ENCODE measurements at places on chromosomes 12 and 14.

- no peak for DNase-seq
- no peak overlapping the region for H3K27ac ChIP-seq
- no peaks in the 10 kb centered on the region for H3K36me3 ChIP-seq
- no peak overlapping the region for H3K4me3 ChIP-seq
- H3K27me3 ChIP-seq = no peaks in the 10 kb centered on the region
- no peaks in the 10 kb centered on the region for H3K4me1 ChIP-seq
Observed at GRCh38 chr14:25197885-25198284, 147.9 kb upstream of the STXBP6 start.

DNA sequence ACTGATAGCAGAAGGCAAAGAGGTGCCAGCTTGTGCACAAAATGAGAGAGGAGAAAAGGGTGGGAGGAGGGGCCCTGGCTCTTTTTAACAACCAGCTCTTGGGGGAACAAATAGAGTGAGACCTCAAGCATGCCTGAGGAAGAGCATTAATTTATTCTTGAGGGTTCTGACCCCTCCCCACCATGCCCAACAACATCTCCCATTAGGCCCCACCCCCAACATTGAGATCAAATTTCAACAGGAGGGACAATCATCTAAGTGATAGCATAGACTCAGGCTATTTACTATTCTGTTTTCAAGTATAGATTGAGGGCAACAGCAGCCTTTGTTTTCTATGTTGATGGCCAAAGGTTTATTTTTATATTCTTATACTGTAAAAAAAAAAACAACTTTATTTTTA, 59.7 kb downstream of the FUT8 start:
- no peak for DNase-seq
- H3K4me1 ChIP-seq = peaks cover 25% of the 10 kb centered on the region
- no peak overlapping the region for H3K27ac ChIP-seq
- no peaks in the 10 kb centered on the region for H3K36me3 ChIP-seq
- no peak overlapping the region for H3K4me3 ChIP-seq
- peaks cover 2% of the 10 kb centered on the region for H3K27me3 ChIP-seq

DNA sequence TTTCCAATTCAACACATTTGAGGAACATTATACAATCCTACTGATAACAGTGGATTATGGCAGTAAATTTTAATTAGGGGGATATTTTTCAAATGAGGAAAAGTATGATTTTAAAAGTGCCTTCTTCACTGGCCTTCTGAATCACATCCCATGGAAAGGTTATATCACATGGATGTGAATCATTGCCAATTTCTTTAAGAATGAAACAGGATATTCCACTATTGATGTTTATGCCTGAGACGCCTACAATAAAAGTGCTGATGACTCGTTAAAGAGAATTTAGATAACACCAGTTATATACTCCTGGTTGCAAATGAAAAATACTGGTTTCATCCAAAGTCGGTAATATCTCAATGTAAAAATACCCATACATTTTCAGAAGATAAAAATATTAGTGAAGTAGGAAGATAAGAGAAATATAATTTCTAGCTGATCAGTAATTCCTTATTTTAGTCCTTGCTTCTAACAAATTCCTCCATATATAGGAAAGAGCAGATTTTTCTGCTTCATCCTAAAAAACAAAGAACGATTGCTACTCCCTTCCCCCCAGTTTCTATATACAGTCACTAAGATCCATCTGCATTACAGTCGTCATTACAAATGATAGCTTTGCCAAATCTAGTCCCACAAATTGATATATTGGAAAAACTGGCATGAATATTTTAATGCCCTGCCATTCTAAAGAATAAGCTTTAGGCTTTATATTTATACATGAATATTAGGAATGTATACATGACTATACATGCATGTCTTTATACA, 139.5 kb upstream of the SOX5 start:
- no peak for DNase-seq
- no peak overlapping the region for H3K27ac ChIP-seq
- H3K27me3 ChIP-seq = no peaks in the 10 kb centered on the region
- no peaks in the 10 kb centered on the region for H3K36me3 ChIP-seq

DNA sequence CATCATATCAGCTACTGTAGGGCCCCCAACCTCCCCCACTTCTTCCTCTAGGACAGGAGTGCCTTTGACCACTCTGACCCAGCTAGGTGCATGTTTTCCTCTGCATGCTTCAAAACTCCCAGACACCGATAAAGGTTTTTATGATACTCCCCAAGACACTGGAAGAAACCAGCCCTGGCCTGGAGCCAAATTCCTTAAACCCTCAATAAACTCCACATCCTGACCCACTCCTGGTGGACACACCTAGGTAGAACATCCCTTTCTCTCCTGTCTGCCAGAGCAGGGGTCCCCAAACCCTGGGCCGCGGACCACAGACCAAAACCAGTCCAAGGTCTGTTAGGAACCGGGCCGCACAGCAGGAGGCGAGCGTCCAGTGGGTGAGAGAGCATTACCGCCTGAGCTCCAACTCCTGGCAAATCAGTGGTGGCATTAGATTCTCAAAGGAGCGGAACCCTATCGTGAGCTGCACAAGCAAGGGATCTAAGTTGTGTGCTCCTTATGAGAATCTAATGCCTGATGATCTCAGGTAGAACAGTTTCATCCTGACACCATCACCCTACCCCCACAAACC, 49.6 kb downstream of the NT5DC3 start:
- no peak overlapping the region for H3K27ac ChIP-seq
- H3K4me1 ChIP-seq = no peaks in the 10 kb centered on the region
- no peaks in the 10 kb centered on the region for H3K27me3 ChIP-seq
- peaks cover 3% of the 10 kb centered on the region for H3K36me3 ChIP-seq

DNA sequence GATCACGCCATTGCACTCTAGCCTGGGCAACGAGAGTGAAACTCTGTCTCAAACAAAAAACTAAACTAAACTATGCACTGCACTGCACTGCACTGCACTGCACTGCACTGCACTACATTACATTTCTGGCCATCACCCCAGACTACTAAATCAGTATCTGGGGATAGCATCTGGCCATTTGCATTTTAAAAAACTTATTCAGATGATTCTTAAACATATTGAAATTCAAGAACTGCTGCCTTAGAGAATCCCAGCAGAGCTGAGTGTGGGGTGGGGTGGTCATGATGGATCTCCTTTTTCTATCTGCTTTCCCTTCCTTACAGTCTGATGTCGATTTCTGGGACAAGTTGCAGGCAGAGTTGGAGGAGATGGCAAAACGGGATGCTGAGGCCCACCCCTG, 13.6 kb downstream of the PEX5 start:
- H3K27me3 ChIP-seq = no peaks in the 10 kb centered on the region
- DNase-seq = no peak
- H3K27ac ChIP-seq = no peak overlapping the region
- peaks cover 46% of the 10 kb centered on the region for H3K36me3 ChIP-seq
- no peaks in the 10 kb centered on the region for H3K4me1 ChIP-seq

DNA sequence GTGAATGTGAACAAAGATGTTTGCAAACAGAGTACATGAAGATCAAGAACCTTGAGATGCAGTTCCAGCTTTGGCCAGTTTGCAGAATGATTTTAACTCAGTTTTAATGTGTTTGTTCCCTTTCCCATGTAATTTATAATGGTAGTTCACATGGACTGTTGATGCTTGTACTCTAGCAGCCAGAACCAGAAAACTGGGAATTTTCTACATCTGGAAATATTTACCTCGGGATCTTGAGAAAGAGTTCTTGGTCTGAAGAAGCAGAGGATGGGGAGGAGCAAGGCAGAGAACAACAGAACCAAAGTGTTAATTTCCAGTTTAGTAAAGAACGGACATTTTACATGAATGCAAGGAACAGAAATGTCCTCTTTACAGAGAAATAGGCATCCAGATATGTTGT, 37.0 kb upstream of the PMCH start:
- no peaks in the 10 kb centered on the region for H3K4me1 ChIP-seq
- no peak for DNase-seq
- peaks cover 3% of the 10 kb centered on the region for H3K27me3 ChIP-seq
- no peaks in the 10 kb centered on the region for H3K36me3 ChIP-seq

- DNase-seq = no peak
- H3K36me3 ChIP-seq = no peaks in the 10 kb centered on the region
- no peak overlapping the region for H3K4me3 ChIP-seq
- peaks cover 10% of the 10 kb centered on the region for H3K27me3 ChIP-seq
- no peak overlapping the region for H3K27ac ChIP-seq
- H3K4me1 ChIP-seq = no peaks in the 10 kb centered on the region
Observed at GRCh38 chr14:94116701-94117100, 6.2 kb downstream of the IFI27 start.

- no peak overlapping the region for H3K4me3 ChIP-seq
- H3K36me3 ChIP-seq = no peaks in the 10 kb centered on the region
- no peaks in the 10 kb centered on the region for H3K4me1 ChIP-seq
- no peak overlapping the region for H3K27ac ChIP-seq
- DNase-seq = no peak
Observed at GRCh38 chr14:75323571-75323970, 44.9 kb downstream of the FOS start.

- H3K27me3 ChIP-seq = no peaks in the 10 kb centered on the region
- no peak for DNase-seq
- H3K4me1 ChIP-seq = no peaks in the 10 kb centered on the region
- no peak overlapping the region for H3K4me3 ChIP-seq
- H3K36me3 ChIP-seq = no peaks in the 10 kb centered on the region
- H3K27ac ChIP-seq = no peak overlapping the region
Observed at GRCh38 chr12:58647495-58647894, 272.8 kb downstream of the LRIG3 start.

GRCh38 chr14:36996133-36996856, 176.1 kb downstream of the SLC25A21 start:
- peaks cover 7% of the 10 kb centered on the region for H3K4me1 ChIP-seq
- no peaks in the 10 kb centered on the region for H3K27me3 ChIP-seq
- no peaks in the 10 kb centered on the region for H3K36me3 ChIP-seq
- H3K4me3 ChIP-seq = no peak overlapping the region

GRCh38 chr14:104356020-104356737, 217.8 kb downstream of the KIF26A start:
- H3K4me3 ChIP-seq = no peak overlapping the region
- H3K36me3 ChIP-seq = no peaks in the 10 kb centered on the region
- peaks cover 6% of the 10 kb centered on the region for H3K27me3 ChIP-seq
- H3K4me1 ChIP-seq = peaks cover 11% of the 10 kb centered on the region
- no peak overlapping the region for H3K27ac ChIP-seq

GRCh38 chr14:20515846-20516245, 10.5 kb downstream of the RNASE10 start:
- no peak overlapping the region for H3K27ac ChIP-seq
- peaks cover 5% of the 10 kb centered on the region for H3K36me3 ChIP-seq
- H3K4me1 ChIP-seq = peaks cover 29% of the 10 kb centered on the region
- DNase-seq = no peak
- H3K4me3 ChIP-seq = no peak overlapping the region
- H3K27me3 ChIP-seq = peaks cover 2% of the 10 kb centered on the region

DNA sequence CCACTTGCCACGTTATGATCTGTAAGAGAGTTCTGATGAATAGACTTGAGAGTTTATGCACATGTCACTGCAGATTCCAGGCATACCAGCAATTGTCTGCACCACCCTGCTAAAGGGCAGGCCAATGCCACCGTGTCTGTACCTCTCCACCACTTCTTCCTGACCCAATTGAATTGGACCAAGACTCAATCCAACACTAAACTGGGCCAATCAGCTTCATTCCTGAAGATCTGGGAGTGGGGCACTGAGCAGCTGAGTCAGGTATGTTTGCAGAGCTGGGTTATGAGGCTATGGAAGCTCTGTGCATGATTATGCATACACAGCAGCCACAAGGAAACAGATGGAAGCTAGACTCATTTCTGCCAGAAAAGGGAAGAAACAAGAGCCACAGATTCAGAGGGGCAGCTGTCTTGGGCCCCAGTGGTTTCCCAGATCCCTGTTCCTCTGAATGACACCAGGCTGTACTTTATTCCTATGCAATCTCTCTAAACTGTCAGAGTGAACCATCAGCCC, 28.0 kb downstream of the DAO start:
- no peak for DNase-seq
- no peaks in the 10 kb centered on the region for H3K36me3 ChIP-seq
- H3K27ac ChIP-seq = no peak overlapping the region
- H3K4me3 ChIP-seq = no peak overlapping the region
- H3K27me3 ChIP-seq = peaks cover 2% of the 10 kb centered on the region
- H3K4me1 ChIP-seq = peaks cover 9% of the 10 kb centered on the region

GRCh38 chr14:106268013-106268727, 741.8 kb downstream of the TMEM121 start:
- no peaks in the 10 kb centered on the region for H3K4me1 ChIP-seq
- no peak overlapping the region for H3K27ac ChIP-seq
- H3K36me3 ChIP-seq = peaks cover 7% of the 10 kb centered on the region
- no peak for DNase-seq

GRCh38 chr14:69701291-69701690, 65.7 kb upstream of the SRSF5 start:
- H3K4me1 ChIP-seq = peaks cover 93% of the 10 kb centered on the region
- peak overlapping the region; percentile 45 for H3K4me3 ChIP-seq
- peaks cover 27% of the 10 kb centered on the region for H3K36me3 ChIP-seq
- no peak for DNase-seq
- peaks cover 16% of the 10 kb centered on the region for H3K27me3 ChIP-seq
- peak overlapping the region; percentile 90 for H3K27ac ChIP-seq

GRCh38 chr12:1611803-1612572, 17.0 kb upstream of the WNT5B start:
- H3K4me1 ChIP-seq = no peaks in the 10 kb centered on the region
- no peak overlapping the region for H3K27ac ChIP-seq
- H3K4me3 ChIP-seq = no peak overlapping the region
- H3K27me3 ChIP-seq = no peaks in the 10 kb centered on the region

DNA sequence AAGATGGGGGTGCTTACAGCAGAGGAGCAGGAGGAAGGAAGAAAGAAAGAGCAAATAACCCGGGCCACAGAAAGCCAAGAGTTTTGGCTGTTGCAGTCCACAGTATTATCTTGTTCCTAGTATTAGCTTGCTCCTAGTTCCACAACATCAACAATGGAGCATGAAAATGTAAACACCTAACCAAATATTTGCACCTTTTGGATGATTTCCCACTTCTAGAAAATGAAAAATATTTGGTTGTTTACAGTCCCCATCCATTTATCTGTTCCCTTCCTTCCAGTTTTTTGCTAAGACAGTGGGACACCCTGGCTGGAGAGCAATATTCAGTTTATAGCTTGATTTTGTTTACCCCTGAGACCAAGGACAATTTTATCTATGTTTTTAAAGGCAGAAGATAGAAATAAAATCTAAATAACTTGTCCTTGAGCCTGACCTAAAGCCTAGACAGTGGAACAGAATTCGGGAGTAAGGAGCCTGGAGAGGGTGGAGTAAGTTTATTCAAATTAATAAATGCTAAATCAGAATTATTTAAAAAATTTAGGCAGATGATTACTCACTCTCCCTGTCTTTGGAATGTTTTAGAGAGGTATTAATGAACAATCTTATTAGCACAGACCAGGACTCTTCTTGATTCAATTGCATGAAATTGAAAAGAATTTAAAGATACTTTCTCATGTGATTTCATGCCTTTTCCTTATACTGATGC, 51.6 kb downstream of the RESF1 start:
- H3K36me3 ChIP-seq = no peaks in the 10 kb centered on the region
- H3K4me3 ChIP-seq = no peak overlapping the region
- no peak for DNase-seq
- no peaks in the 10 kb centered on the region for H3K27me3 ChIP-seq
- H3K4me1 ChIP-seq = no peaks in the 10 kb centered on the region
- H3K27ac ChIP-seq = no peak overlapping the region

GRCh38 chr12:76890151-76891143, 11.6 kb upstream of the CSRP2 start:
- no peaks in the 10 kb centered on the region for H3K27me3 ChIP-seq
- no peaks in the 10 kb centered on the region for H3K4me1 ChIP-seq
- H3K27ac ChIP-seq = no peak overlapping the region
- no peak for DNase-seq
- peaks cover 4% of the 10 kb centered on the region for H3K36me3 ChIP-seq

All from endothelial cell (in vitro differentiated cells).